Heart right ventricle (tissue), 16 donors: ENCODE measurements at places on chromosomes 16 and 17. TPM values are rescaled to one million over a fixed set of nuclear protein-coding genes. Genes with fewer than 3 reads are reported as not detected.

DNA sequence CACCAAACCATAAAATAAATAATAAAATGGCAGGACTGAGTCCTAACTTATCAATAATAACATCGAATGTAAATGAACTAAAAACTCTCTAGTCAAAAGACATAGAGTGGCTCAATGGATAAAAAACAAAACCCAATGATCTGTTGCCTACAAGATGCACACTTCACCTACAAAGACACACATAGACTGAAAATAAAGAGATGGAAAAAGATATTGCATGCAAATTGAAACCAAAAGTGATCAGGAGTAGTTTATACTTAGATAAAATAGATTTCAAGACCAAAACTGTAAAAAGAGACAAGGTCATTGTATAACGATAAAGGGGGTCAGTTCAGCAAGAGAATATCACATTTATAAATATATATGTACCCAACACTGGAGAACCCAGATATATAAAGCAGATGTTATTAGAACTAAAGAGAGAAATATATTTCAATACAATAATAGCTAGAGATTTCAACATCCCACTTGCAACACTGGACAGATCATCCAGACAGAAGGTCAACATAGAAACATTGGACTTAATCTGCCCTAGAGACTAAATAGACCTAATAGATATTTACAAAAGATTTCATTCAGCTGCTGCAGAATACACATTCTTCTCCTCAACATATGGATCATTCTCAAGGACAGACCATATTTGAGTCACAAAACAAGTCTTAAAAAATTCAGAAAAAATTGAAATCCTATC is 29.8 kb downstream of the SLC47A2 start:
- H3K27me3 ChIP-seq = no peaks in the 10 kb centered on the region
- no peak overlapping the region for H3K4me3 ChIP-seq
- no peak for DNase-seq
- no peak overlapping the region for H3K27ac ChIP-seq

DNA sequence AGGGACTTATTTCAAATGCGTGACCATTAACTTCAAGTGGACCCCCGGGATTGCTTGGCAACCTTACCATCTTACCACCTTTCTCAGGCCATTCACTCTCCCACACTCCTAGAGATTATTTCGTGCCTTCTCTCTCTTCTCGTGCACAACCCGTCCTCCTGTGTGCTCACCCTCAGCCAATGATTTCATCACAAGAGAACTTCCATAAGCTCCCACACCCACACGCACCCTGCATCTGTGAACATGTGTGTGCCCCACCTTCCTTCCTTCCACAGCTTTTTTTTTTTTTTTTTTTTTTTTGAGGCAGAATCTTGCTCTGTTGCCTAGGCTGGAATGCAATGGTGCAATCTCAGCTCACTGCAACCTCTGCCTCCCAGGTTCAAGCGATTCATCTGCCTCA is 27.4 kb upstream of the CDH3 start:
- H3K4me3 ChIP-seq = no peak overlapping the region
- no peaks in the 10 kb centered on the region for H3K27me3 ChIP-seq
- no peaks in the 10 kb centered on the region for H3K4me1 ChIP-seq
- no peak for DNase-seq
- H3K36me3 ChIP-seq = no peaks in the 10 kb centered on the region

DNA sequence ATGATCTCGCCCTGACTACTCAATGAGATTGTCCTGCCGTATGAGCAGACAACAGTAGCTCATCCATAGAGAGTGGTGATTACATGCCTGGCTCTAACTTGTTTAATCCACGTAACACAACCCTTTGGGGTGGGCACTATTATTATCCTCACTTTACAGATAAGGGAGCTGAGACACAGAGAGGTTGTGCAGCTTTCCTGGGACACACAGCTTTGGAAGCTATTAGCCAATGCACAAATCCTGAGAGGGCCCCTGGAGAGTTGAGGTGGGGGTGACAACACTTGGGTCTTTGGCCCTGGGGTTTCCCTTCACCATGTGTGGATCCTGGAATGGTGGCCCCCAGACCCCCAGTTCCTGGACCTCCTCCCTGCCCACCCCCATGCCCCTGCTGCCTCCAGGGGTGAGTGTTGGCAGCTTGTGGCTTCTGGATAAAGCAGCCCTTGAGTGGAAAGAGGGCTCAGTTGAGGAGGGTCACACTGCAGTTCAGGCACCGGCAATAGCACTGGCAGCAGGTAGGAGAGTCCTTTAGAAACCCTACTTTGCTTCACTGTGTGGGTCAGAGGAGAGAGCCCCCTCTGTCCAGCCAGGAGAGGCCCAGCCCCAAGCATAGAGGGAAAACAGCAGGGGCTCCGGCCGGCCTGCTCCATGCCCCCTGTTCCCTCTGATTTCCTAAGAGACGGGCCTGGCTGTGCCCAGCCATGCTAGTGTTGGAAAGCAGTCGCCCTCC is 230.7 kb downstream of the KATNIP start:
- H3K36me3 ChIP-seq = no peaks in the 10 kb centered on the region
- no peaks in the 10 kb centered on the region for H3K4me1 ChIP-seq
- H3K27me3 ChIP-seq = no peaks in the 10 kb centered on the region
- no peak for DNase-seq

The IGSF6 gene
- total RNA-seq = 0.81 TPM

The MYH13 gene
- total RNA-seq = not detected

GRCh38 chr17:79625706-79626105 is 14.9 kb upstream of the RBFOX3 start:
- H3K4me1 ChIP-seq = no peaks in the 10 kb centered on the region
- no peaks in the 10 kb centered on the region for H3K36me3 ChIP-seq
- no peak for DNase-seq

DNA sequence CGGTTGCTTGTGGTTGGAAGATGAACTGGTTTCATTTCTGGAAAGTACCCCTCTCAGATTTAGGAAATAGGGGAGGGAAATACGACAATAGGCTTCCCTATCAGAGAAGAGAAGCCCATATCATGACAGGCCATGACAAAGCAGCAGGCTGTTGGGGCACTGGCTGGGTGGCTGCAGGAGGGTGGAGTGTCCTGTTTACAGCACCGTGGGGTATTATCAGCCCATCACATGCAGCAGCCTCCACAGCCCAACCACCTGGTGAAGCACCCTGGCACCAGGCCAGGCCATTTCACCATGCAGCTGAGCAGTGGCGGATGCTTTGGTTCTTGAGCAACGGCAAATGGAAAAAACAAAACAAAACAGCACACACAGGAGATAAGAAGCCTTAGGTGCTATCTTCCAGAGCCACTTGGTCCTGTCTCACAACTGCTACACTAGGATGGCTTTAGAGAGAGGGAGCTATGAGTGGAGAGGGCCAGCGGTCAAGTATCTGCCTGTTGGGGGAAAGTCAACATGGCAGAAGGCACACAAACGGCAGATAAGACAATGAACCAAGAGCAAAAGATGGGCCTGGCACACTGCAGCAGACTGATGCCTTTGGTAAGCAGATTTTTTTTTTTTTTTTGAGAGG is 24.2 kb downstream of the FAM117A start:
- peak; percentile 78 for DNase-seq
- H3K4me1 ChIP-seq = peaks cover 78% of the 10 kb centered on the region
- H3K27ac ChIP-seq = peak overlapping the region; percentile 63
- H3K36me3 ChIP-seq = no peaks in the 10 kb centered on the region
- H3K4me3 ChIP-seq = no peak overlapping the region

- H3K4me3 ChIP-seq = peak within 1 kb of the TSS; percentile 80
- no peak within 1 kb of the TSS for H3K27ac ChIP-seq
- H3K4me1 ChIP-seq = peaks cover 14% of the 10 kb centered on the region
- no peak for DNase-seq
- H3K36me3 ChIP-seq = peaks cover 6% of the 10 kb centered on the region
Observed at GRCh38 chr17:41837761-41838538, at the start of gene KLHL10. Gene KLHL10 (plus strand): TSS chr17:41837825. CDS start chr17:41837933, 108 bp downstream.

The KRT32 gene
- total RNA-seq = not detected

GRCh38 chr16:54521327-54521726 is 234.7 kb upstream of the IRX3 start:
- no peaks in the 10 kb centered on the region for H3K36me3 ChIP-seq
- H3K4me3 ChIP-seq = no peak overlapping the region
- H3K4me1 ChIP-seq = peaks cover 35% of the 10 kb centered on the region

The EFCAB3 gene
- not detected for total RNA-seq

The WNT9B gene
- 0.90 TPM for total RNA-seq

- H3K27ac ChIP-seq = no peak overlapping the region
- no peaks in the 10 kb centered on the region for H3K27me3 ChIP-seq
- DNase-seq = no peak
Observed at GRCh38 chr16:72789921-72790320, 258.0 kb downstream of the ZFHX3 start.

- DNase-seq = peak; percentile 75
- peaks cover 33% of the 10 kb centered on the region for H3K4me1 ChIP-seq
- H3K27me3 ChIP-seq = no peaks in the 10 kb centered on the region
Observed at GRCh38 chr16:4217204-4218131, 24.4 kb downstream of the SRL start.

- H3K36me3 ChIP-seq = no peaks in the 10 kb centered on the region
- H3K27ac ChIP-seq = peak overlapping the region; percentile 90
- peaks cover 3% of the 10 kb centered on the region for H3K4me1 ChIP-seq
- no peak overlapping the region for H3K4me3 ChIP-seq
Observed at GRCh38 chr17:57356153-57356718, 99.9 kb downstream of the MSI2 start.

DNA sequence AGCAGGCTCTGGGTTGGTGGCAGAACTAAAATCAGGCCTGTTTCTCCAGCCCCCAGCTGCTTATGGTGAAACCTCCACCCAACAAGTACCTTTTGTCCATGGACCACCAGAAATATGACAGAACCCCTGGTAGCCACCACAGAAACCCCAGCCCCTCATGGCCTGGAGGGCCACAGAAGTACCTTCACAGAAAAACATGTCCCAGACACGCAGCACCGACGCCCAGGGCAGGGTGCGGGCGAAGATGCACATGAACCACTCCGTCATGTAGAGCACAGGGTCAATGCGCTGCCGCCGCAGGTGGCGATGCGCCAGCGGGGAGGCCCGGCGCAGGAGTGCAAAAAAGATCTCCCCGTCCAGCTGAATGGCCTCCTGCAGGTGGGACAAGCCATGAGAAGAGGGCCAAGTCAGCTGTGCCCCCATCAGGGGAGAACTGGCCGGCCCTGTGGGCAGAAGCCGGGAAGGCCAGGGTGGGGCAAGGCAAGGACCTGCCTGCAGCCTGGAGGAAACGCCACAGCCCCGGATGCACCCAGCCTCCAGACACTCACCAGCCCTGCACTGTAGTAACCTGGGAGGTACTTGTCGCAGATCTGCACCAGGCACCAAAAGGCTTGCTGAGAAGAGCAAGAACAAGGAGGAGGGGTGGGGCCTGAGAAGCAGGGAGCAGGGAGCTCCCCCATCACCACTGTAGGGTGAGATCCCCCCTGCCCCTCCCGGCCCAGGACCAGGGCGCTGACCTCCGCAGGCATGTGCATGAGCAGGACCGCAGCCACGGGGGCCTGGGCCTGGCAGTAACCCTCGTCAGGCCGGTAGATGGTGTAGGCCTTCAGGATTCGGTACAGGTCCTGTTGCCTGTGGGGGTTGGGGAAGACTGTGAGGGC is 4.1 kb upstream of the CD2BP2 start:
- H3K27ac ChIP-seq = no peak overlapping the region
- peaks cover 77% of the 10 kb centered on the region for H3K36me3 ChIP-seq
- peaks cover 10% of the 10 kb centered on the region for H3K4me1 ChIP-seq
- no peak overlapping the region for H3K4me3 ChIP-seq
- H3K27me3 ChIP-seq = no peaks in the 10 kb centered on the region

DNA sequence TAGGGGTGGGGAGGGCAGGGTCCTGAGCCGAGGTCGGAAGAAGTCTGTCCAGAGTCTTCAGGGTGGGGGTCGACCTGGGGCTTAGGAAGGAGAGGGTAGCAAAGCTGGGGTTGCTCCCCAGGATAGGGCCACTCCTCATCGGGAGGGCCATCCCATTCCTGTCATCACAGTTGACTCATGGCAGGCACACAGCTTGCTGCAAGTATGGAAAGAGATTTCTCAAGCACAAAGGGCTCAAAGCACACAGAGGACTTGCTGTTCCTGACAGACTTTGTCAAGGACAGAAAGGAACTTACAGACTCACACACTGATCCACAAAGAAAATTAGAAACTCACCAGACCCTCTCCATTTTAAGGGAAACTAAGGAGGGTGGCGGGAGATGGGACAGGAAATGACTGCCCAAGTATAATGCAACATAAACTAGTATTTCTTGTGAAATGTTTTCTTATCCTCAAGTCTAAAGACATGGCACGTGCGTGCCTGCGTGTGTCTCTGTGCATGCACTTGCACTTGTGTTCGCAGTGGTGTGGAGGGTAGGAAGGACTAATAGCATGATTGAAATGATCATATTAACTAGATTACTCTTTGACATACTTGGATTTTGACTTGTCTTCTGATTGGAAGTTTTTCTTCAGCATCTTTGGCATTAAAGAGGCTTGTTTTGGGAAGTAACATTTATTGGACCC is 2.4 kb downstream of the AOC2 start:
- H3K27me3 ChIP-seq = no peaks in the 10 kb centered on the region
- peak overlapping the region; percentile 15 for H3K27ac ChIP-seq
- peaks cover 40% of the 10 kb centered on the region for H3K36me3 ChIP-seq

The SLC52A1 gene
- total RNA-seq = not detected

DNA sequence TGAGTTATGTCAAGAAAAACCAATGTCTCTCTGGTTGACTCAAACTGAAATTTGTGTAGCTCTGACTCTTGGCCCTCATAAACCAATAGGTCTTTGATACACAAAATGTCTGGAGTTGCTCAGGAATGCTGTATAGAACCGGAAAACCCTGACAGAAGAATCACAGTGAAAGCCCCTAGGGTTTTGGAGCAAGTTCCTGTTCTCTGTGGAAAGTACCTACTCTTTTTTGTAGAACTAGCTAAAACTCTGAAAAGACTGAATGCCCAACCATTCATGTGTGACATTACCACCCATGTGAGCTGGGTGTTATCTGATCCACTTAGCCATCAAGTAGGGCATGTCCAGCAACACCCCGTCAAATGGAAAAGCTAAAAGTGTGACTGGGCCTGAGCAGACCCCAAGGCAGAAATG is 28.8 kb downstream of the CCL4 start:
- H3K4me3 ChIP-seq = no peak overlapping the region
- no peak for DNase-seq
- no peaks in the 10 kb centered on the region for H3K36me3 ChIP-seq
- no peaks in the 10 kb centered on the region for H3K27me3 ChIP-seq
- H3K4me1 ChIP-seq = no peaks in the 10 kb centered on the region

The AHSP gene
- total RNA-seq = not detected

The ATF7IP2 gene
- total RNA-seq = 38.3 TPM

DNA sequence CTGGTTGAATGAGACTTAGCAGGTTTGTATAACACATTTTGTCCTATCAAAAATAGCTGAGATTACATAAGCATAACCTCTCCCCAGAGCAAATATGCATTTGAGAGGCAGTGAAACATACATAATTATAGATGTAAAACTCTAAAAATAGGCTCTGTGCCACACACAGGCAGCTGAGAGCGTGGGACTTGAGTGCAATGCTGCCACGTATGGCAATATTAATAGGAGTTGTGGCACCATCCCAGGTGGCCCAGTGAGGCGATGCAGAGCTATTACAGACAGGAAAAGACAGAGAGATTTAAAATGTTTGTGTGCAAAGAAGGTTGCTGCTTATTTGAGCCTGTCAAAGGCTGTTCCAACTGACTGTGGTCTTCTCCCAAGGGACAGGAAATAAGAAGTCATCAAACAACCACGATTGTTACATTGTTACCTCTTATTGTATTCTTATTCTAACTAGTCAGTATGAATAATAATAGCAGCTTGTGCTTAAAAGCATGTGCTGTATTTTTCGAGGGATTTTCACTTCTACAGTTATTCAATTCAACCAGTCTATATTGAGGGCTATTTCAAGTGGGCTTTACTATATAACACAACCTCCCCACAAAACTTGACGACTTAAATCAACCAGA is 116.5 kb downstream of the SALL1 start:
- no peak overlapping the region for H3K4me3 ChIP-seq
- H3K27ac ChIP-seq = no peak overlapping the region
- no peaks in the 10 kb centered on the region for H3K36me3 ChIP-seq

- no peaks in the 10 kb centered on the region for H3K36me3 ChIP-seq
- peak overlapping the region; percentile 61 for H3K27ac ChIP-seq
- no peak for DNase-seq
- no peaks in the 10 kb centered on the region for H3K4me1 ChIP-seq
- H3K27me3 ChIP-seq = no peaks in the 10 kb centered on the region
- no peak overlapping the region for H3K4me3 ChIP-seq
Observed at GRCh38 chr16:24668481-24669061, 60.9 kb upstream of the TNRC6A start.
